Endothelial cell of umbilical vein (primary cell): ENCODE measurements at places on chromosomes 3 and 15. TPM values are rescaled to one million over a fixed set of nuclear protein-coding genes. Genes with fewer than 3 reads are reported as not detected.

CADM2 gene
- not detected in 2 replicates for total RNA-seq

HESX1 gene
- 0.58 and 0.65 TPM in 2 replicates for total RNA-seq

IGSF11 gene
- not detected in 2 replicates for total RNA-seq

LPP gene
- 136 and 153 TPM in 2 replicates for total RNA-seq
